ENCODE measurements at places on chromosomes 5 and 9.

DNA sequence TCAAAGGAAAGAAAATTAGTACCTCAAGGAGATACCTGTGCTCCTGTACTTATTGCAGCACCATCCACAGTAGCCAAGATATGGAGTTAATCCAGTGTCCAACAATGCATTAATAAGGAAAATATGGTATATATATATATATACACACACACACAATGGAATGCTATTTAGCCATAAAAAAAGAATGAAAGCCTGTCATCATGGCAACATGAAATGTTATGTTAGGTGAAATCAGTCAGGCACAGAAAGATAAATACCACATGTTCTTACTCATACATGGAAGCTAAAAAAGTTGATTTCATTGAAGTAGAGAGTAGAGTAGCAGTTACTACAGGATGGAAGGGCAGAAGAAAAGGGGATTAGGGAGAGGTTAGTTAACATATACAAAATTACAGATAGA lies 601.5 kb downstream of the ANXA1 start:
- DNase-seq = no peak

GRCh38 chr9:117644932-117645636 lies 59.1 kb upstream of the TLR4 start:
- DNase-seq = no peak

DNA sequence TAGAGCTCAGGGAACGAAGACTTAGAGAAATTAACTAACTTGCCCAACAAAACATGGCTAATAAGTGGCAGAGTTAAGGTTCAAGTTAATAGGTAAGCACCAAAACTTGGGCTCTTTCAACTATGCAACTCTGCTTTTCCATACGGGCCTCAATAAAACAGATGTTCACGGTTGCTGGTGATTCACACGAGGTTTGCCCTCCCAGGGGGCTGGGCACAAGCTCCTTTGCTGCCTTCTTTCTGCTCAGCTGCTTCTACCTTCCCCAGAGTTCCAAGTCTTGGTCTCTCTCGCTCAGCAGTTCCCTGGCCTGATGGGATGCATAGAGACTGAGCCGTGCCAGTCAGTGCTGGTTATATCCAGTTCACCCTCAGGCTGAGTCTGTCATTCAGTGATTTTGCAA lies 217.9 kb downstream of the SREK1 start:
- DNase-seq = no peak

- DNase-seq = no peak
Measured at GRCh38 chr5:81767097-81767496, 16.2 kb upstream of the SSBP2 start.

- DNase-seq = no peak
Measured at GRCh38 chr5:83472508-83473345, 1.2 kb downstream of the VCAN start.

DNA sequence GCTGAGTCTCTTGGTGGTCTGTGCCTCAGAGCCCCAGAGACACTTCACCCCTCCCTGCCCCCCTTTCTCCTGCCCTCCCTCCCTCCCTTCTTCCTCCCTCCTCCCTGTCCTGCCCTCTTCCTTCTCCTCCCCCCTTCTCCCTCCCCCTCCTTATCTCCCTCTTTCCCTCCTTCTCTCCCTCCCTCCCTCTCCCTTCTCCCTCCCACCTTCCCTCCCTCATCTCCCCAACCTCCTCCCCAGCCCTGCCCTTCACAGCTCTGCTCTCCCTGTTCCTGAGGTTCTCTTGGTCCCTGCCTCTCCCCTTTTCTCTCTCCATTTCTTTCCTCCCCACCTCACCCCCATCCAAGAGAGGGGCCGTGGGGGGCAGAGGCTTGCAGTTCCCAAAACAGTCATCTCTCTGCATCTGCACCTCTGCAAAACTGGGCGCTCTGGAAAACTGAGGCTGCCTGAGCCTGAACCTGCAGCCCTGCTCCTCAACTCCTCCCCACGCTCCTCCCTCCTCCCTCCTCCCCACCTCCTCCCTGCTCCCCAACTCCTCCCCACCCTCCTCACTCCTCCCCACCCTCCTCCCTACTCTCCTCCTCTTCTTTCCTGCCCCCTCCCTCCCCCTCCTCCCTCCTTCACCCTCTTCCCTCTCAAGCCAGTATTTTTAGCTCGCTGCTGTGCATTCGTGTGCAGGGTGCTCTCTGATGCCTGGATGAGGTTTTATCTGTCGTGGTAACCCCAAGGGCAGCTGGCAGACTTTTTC lies 219.1 kb downstream of the C9orf50 start:
- no peak for DNase-seq

GRCh38 chr5:124842725-124843595 lies 96.5 kb upstream of the ZNF608 start:
- DNase-seq = no peak

DNA sequence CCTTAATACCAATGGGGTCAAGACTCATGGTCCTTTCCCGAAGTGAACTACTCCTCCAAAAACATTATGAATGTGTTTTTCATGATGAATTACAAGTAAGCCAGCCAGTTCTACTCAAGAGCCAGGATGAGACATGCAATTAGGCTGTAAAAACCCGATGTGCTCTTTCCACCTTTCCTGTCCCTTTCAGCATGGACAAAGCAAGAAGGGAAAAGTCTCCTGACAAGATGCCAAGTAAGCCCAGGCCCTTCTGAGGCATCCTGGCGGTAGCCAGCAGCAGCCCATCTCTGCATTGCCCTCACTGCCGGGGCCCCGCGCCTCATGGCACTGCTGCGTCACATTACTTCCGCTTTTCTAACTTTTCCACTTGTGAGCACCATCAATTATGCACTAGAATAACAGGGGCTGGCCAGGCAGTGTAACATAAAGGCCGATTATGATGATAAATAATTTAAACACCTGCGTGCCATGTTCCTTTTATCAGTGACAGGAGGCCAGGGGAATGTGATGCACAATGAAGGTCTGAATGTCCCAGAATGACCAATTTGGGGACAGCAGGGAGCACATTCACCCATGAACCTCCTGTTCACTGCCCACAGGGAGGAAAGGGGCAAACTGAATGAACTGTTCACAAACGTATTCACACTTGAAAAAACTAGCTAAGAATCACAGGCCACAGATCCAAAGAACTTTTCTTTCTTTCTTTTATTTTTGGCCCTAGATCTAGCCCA lies 37.4 kb downstream of the EFNA5 start:
- no peak for DNase-seq

DNA sequence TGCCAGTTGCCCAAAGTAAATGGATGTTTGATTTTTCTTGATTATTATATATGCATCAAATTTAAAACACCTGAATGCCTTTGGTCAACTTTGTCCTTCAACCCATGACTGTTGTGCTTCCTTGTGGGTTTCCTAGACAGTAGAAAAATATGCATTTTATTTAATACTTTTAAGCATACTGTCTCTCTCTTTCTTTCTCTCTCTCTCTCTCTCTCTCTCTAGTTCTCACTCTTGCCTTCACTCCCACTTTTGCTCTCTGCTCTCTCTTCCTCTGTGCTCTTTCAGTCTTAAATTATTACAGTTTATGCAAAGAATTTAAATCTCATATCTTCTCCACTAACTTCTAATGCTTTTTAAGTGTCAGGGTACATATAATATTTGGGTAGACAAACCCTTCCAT lies 173.0 kb downstream of the PARP8 start:
- DNase-seq = no peak

GRCh38 chr5:76469656-76470290 lies 66.7 kb downstream of the IQGAP2 start:
- DNase-seq = no peak

DNA sequence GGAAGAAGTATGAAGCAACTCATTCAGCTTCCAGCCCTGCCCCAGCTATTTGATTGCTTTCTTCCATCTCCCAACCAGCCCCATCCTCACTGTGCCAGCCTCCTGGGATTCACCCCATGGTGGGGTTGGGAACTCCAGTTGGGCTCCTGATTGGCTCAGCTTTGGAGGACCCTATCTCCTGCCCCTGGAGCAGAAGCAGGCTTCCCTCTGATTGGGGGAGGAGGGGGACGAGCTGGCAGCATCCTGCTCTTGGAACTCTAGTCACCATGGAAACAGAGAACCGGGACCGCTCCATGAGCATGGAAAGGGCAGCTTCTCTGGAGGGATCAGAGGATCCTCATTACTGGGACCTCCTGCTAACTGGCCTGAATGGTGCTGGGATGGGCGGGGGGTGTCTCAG lies 2.6 kb downstream of the SLC6A7 start:
- no peak for DNase-seq

- no peak for DNase-seq
Measured at GRCh38 chr5:140565780-140566095, 1.1 kb downstream of the SLC35A4 start.

DNA sequence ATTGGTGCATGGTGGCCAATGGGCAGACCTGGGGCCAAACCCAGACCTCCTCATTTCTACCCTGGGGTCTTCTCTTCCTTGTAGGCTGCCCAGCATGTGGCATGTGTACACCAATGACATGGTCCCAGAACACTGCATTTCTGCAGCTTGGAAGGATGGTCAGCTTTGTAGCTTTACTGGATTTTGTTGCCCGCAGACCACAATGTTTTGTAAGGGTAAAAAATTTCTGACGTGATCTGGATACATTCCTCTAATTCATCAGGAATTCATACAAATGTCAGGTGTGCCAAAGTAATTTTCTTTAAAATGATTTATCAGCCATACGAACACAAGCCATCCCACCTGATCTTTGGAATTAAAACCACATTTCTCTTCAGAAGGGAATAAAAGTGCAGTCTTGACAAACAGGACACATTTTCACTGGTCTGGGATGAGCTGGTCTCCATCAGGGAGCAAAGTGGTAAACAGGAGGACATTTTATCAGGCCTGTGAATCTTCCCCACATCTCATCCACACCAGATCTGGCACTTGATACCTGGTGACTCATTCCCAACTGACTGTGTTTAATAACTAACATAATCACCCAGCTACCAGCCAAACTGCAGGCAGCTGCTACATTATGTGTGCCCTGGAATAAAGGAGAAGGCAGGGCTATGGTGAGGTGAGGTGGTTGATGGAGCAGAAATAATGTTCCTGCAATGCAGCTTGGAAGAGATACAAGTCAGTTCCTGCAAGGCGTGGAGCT lies 103.9 kb downstream of the SPOCK1 start:
- DNase-seq = no peak

GRCh38 chr5:174259696-174260420 lies 214.4 kb downstream of the NSG2 start:
- no peak for DNase-seq
